WTC11 (cell line): ENCODE measurements at places on chromosomes 12 and 14.

- no peak for DNase-seq
These were observed 22.7 kb upstream of the DHRS2 start for GRCh38 chr14:23613242-23614070.

DNA sequence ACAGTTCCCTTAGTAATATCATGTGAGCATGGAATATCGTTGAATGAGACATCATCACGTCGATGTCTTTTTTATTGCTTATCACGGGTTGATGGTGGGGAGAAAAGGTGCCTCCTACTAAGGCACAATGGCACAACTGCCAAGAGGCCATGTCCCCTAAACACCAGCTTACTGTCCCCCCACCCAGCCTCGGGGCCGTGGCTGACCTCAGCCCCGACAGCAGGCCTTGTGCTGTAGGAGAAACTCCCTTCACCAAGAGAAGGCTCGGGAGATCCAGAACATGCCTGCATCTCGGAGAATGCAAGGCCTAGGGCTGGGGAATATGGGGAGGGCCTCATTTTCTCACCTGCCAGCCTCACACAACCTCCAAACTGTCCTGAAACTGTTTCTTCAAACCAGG, 22.8 kb downstream of the ZFP36L1 start:
- no peak for DNase-seq

GRCh38 chr12:30582943-30583342, 112.7 kb downstream of the IPO8 start:
- no peak for DNase-seq

GRCh38 chr14:35818346-35819115, 7.6 kb upstream of the BRMS1L start:
- DNase-seq, result no peak

DNA sequence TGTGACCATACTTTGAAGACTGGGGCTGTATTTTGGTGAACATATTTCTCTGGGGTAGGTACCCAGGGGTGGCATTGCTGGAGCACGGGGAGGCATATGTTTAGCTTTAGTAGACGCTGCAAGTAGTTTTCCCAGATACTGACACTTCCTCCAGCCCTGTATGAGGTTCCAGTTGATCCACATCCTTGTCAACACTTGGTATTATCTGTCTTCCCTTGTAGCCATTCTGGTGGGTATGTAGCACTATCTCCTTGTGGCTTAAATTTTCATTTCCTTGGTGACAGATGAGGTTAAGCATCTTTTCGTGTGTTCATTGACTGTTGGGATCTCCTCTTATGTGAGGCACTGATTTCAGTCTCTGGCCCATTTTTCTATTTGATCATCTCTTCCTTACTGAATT, 179.1 kb downstream of the PHETA1 start:
- no peak for DNase-seq

- DNase-seq, result no peak
These were observed 1.7 kb downstream of the ANKRD9 start for GRCh38 chr14:102507857-102508312.

DNA sequence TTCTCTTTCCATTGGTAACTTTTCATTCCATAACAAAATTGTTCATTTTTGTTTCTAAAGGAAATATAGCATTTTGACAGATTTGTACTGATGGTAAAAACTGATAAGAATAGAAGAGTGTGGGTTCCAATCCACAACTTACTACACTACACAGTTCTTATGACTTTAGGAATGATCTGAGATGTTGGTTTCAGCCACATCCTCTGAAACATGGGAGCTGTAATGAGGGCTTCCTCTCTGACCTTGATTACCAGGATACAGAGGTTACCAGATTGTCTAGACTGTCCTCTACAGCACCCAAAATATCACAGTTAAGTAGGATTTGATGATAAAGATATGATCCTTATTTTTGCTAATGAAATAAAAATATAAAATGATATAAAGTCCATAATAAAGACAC, 1184.6 kb downstream of the FLRT2 start:
- no peak for DNase-seq

DNA sequence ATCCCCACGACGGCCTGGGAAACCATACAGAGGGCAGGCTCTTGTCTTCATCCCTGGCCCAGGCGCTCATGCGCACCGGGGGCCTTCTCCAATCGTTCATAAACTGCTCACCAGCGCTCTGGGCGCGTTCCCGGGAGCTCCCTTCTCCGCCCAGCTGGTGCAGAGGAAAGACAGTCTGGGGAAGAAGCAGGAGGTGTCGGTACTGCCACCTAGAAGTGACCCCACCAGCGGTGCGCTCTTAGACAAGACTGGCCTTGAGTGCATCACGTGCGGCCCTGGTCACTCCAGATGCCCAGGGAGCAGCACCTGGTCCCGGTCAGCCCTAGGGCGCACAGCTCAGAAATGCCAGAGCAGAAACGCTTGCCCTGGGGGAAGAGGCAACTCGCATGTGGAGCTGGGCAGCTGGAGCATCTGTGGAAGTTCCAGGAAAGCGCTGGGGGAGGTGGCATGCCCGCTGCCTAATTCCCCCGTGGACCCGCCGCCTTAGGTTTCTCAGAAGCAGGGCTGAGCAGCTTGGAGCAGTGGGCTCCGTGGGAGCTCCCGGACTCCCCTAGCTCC, 2.5 kb downstream of the GSC start:
- peak; percentile 35 for DNase-seq

- no peak for DNase-seq
These were observed 162.6 kb upstream of the LRIG3 start for GRCh38 chr12:59082952-59083351.

GRCh38 chr12:28027947-28028724, 55.6 kb upstream of the PTHLH start:
- DNase-seq, result no peak

DNA sequence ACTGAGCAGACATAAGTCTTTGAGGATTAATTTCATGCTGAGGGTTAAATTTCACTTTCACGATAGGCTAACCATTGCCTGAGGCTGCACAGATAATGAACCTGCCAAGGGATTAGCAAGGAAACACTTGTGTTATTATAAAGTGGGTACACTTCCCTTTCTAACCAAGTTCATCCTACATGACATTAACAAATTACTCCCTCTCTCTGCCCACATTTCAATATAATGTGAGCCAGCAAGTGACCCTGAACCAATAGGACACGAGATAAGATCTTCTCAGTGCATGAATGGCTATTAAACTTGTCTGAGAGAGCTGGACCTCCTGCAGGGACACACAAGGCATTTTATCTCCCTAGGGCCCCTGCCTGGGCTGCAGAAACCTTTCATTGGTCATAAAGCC, 173.5 kb downstream of the PAX9 start:
- DNase-seq, result no peak

- no peak for DNase-seq
These were observed 283.6 kb downstream of the CACNA1C start for GRCh38 chr12:2336409-2336829.

GRCh38 chr12:26803552-26803951, 29.4 kb downstream of the ITPR2 start:
- DNase-seq, result no peak

GRCh38 chr14:23104591-23105347, at the start of gene CIROP:
CIROP (minus strand) TSS chr14:23104989; CDS start chr14:23104920, 69 bp downstream.
- no peak for DNase-seq

DNA sequence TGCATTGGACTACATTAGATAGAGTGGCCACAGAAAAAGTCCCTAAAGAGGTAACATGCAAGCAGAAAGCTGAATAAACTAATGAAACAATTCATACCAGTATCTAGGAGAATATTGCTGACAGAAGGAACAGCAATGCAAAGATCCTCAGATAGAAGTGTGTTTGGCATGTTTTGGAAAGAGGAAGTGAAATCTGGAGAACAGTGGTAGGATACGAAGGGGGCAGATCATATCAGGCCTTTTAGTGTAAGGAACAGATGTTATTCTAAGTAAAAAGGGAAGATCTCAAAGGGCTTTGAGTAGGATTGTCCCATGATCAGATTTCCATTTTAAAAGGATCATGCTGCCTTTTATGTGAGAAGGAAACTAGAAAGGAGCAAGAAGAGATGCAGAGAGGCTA, 342.9 kb downstream of the PAWR start:
- DNase-seq, result no peak

- no peak for DNase-seq
These were observed 204.5 kb upstream of the SFSWAP start for GRCh38 chr12:131506426-131506825.

DNA sequence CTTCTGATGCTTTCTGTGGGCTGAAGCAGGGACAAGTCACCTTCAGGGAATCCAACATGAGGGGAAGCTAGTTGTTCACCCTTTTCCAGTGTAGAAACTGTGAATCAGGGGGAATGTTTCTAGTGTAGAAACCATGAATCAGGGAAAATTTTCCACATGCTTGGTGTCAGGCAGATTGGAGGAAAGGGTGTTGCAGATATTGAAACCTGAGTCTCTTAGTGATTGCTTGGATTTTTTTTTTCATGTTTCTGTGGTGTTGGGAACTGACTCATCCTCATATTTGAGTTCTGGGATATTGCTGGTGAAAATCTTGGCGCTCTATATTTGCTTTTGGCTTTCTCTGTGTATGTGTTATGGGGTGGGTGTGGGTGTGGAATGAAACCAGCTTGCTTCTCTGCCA, 144.5 kb upstream of the FBXO33 start:
- no peak for DNase-seq

- no peak for DNase-seq
These were observed 40.2 kb upstream of the OTOGL start for GRCh38 chr12:80059102-80059501.

GRCh38 chr12:44875954-44876543, at the start of gene NELL2:
NELL2 (minus strand) TSS chr12:44876315; CDS start chr12:44875869, 446 bp downstream.
- DNase-seq, result peak; percentile 84

DNA sequence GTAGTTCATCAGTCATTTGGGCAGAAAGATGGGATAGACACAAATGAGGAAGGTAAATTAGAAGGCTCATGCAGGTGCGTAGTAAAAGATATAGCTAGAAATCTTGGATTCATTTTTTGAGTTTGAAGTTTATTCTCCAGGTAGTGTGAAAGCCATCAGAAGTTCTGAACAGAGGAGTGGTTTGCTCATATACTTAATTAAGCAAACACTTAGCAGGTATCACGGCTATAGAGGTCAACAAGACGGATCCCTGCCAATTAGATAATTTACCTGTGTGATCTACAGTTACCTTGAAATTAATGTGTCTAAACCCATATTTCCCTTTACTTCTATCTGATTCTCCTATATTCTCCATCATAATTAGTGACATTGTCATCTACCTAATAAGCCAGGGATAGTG, 29.7 kb downstream of the PALS1 start:
- DNase-seq, result no peak

DNA sequence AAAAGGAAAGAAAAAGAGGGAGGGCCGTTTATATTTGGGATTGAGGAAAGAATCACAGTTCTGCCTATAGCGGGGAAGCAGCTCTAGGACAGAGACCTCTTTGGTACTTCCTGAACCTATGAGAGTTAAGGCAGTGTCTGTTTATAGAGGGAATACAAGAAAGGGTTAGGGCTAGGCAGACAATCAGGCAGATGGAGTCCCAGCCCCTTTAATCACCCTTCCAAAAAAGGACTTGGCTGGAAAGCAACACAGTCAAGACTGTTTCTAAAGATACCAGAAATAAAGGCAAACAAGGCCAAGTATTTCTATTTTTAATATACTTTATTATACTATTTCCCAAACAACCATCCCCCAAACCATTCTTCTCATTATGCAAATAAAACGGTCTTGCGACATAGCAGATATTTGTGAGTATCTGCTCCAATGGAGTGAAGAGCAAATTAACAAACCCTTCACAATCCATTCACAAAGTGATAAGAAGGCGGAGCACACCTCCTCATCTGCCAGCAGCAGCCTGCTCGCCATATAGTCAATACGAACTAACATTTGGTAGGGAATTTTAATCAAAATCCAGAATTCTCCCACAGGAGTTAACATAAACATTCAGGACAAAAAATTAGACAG, 697 bp upstream of the GRIP1 start:
- no peak for DNase-seq

DNA sequence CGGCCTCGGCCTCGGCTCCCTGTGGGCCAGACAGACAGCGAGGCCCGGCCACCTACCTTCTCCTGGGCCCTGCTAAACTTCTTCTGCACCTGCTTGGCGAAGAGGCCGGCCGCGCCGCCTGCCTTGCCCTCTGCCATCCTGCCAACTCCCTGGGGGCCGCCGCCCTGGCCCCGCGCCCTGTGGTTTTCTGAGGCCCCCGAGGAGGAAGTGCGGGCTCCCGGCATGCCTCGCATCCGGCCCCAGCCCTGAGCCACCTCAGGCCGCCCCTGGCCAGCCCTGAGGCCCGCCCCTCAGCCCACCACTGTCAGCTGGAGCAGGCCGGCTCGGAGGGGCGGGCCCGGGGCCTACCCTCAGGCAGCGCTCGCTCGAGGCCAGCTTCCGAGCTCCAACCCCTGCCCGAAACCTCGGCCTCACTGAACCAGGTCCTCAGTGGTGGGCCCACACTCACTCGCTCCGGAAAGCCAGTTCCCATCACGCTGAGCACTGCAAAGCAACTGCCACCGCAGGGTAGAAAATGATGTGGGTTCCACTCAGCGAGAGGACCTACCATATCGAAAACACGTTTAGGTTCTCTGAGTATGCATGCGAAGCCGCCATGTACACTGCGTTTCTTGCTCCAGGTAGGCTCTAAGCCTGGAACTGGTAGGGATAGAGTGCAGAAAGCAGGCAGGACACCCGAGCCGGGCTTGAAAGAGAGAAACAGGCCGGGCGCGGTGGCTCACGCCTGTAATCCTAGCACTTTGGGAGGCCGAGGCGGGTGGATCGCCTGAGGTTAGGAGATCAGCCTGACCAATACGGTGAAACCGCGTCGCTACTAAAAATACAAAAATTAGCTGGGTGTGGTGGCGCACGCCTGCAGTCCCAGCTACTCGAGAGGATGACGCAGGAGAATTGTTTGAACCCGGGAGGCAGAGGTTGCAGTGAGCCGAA, at the start of gene BIN2:
Gene BIN2, minus strand, starts transcription at position 209 of the 930 bp plus-strand sequence. Its CDS starts 72 bp downstream, at position 137.
- DNase-seq, result peak; percentile 16

DNA sequence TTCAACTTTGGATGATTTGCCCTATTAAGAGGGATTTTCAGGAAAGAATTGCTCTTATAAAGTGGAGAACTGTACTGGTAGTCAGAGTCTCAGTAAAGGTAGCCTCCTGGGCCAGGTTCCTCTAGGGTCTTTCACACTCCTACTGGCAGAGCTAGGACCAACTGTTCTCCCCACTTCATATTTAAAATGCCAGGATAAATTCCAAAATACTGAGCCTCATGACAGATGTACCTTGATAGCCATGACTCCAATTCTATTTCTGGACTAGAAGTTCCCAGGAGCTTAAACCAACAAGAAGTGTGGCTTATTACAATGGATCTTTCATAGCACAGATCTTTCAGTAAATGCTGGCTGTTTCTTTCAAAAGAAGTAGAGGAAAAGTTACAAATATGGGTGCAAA, 126.5 kb downstream of the C12orf75 start:
- DNase-seq, result no peak

- peak; percentile 82 for DNase-seq
These were observed 108.5 kb upstream of the ESRRB start for GRCh38 chr14:76267322-76268046.
